ENCODE measurements at places on chromosomes 1 and 21. TPM values are rescaled to one million over a fixed set of nuclear protein-coding genes. Genes with fewer than 3 reads are reported as not detected.

OR2L13 gene
- not detected for total RNA-seq

DNA sequence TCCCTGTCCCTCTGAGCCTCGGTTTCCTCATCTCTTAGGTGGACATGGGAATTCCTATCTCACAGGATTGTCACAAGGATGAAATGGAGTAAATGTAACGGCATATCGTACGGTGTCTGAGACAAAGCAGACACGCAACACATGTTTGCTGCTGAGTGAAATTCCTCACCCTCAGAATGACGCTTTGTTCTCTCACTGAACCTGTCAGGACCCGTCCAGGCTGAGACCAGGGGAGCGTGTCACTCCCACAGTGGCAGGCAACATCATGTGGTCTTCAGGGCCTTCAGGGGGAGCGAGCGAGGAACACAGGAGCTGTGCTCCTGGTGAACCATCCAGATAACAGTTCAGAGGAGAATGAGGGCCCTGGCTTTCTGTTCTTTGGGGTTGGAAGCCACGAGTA lies 74.2 kb downstream of the TOMM20 start:
- DNase-seq, result no peak

DNA sequence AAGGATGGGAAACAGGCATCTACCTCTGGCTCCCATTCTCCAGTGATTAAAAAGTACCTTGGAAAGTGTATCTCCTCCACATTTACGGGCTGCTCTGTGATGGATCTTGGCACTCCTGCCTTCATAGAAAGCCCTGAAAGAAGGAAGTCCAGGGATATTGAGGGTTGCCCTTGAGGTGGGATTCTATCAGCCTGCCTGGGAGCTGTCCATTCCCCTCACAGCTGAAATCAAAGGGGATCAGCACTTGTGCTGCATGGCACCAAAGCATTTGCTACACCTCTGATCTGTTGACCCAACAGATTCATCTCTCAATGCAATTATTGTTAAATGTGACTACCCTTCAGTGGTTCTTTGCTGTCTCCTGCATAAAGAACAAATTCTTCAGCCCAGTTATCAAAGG lies 442.0 kb upstream of the RUNX1 start:
- peak; percentile 39 for DNase-seq

UBL4B gene
- total RNA-seq, result not detected

- DNase-seq, result no peak
These were observed 6.5 kb downstream of the ANKRD45 start for GRCh38 chr1:173663159-173663558.

DNA sequence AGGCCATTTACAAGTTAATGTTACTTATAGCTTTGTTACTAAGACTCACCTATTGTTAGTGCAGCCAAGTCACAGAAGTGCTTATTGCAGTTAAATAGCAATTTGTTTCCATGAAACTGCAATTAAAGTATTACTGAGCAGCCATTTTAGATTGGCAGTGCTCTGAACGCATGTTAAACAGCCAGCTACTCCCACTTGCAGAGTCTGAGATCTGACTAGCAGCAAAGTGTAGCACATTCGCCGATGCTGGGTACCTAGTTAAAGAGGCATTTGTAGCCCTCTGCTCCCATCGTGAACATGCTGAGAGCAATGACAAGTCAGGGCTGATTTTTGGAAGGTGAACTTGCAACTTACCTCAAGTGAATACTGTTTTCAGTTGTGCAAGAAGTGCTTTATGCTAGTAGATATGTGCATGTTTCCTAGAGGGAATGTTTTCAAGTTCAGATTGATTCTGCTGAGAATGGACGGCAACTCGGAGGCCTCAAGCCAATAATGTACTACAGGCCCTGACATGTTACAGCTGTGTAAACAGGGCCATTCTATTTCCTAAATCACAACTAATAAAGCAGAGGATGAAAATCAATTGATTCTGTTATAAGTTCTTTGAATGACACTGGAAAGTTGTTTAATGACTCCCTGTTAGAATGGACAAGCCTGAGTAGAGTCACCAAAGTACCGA lies 19.8 kb downstream of the LMO4 start:
- no peak for DNase-seq

PLA2G2C gene
- 0.42 TPM for total RNA-seq

TRIM58 gene
- 7.3 TPM for total RNA-seq

GRCh38 chr21:33168886-33169285 lies 60.9 kb upstream of the IFNAR2 start:
- DNase-seq, result no peak

GRCh38 chr1:234489698-234490077 lies 10.7 kb upstream of the TARBP1 start:
- DNase-seq, result no peak

KIAA1614 gene
- total RNA-seq, result 15.4 TPM

DNA sequence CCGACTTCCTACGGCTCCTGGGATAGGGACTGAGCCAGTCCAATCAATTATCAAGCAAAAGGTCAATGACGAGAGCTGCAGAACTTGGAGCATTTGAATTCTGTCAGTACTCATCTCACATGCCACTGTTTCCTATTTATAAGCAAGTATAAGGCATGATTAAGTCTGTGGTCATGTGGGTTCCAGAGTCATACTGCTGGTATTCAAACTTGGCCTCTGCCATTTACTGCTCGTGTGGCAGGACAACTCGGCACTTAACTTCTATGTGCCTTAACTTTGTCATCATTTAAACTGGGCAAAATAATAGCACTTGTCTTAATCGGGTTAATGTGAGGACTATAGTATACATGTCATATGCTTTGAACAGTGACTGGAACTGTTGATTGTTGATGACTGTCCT lies 44.9 kb upstream of the TNFSF18 start:
- no peak for DNase-seq

GRCh38 chr1:37513795-37514349 lies 694 bp downstream of the MEAF6 start:
- no peak for DNase-seq

SMIM1 gene
- 16.3 TPM for total RNA-seq

AVPR1B gene
- not detected for total RNA-seq

GRCh38 chr1:227415115-227415790 lies 97.0 kb upstream of the CDC42BPA start:
- DNase-seq, result no peak

HPCAL4 gene
- total RNA-seq, result 0.13 TPM

- no peak for DNase-seq
These were observed 11.9 kb downstream of the SLC1A7 start for GRCh38 chr1:53130598-53130877.

KRTAP10-9 gene
- not detected for total RNA-seq

DNA sequence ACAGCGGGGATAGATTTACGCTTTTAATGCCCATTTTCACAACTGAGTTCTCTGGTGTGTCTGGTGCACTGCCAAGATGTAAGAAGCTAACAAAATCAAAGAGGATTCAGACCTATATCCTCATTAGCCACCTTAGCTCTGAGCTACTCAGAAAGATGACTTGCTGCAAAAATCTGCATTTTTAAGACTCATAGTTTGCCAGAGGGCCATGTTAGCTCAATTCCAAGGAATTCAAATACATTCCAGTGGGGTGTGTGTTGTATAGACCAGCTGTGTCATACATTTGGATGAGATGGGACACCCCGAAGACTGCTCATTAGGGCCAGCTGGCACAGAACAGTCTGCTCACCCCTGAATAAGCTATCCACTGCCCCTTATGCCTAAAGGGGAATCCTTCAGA lies 8.9 kb downstream of the DENND2D start:
- no peak for DNase-seq

GRCh38 chr21:23740463-23740862 lies 1866.8 kb downstream of the MRPL39 start:
- no peak for DNase-seq

DNA sequence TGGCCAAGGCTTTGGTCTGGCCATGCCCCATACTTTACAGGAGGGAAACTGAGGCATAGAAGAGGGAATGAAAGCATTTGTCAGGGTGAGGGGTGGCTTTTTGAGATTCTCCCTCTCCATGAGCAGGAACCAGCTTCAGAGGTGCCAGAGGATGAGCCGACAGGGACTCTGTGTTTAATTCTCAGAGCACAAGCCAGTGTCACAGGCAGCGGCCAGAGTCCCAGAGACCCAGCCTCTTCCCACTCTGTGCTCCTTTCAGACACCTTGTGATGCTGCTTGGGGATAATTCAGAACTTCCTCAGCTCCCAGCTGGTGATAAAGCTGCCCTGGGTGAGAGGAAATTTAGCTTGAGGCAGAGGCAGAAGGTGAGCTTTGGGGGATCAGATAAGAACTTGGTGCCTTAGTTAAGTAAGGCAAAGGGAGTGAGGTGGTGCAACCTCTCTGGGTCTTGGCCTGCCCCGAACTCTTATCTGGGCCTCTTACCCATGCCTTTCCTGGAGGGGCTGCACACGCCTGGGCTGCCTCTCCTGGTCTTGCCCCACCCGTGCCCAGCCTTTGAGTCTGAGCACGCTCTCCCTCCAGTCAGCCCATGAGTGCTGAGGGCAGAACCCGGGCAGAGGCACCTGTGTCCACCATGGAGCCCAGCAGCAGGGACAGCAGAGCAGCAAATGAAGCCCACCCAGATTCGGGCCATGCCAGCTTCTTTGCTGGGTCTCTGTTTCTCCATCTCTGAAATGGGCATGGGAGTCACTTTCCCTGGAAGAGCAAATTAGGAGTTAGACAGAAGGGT lies 175.6 kb upstream of the C1orf174 start:
- DNase-seq, result no peak

DNA sequence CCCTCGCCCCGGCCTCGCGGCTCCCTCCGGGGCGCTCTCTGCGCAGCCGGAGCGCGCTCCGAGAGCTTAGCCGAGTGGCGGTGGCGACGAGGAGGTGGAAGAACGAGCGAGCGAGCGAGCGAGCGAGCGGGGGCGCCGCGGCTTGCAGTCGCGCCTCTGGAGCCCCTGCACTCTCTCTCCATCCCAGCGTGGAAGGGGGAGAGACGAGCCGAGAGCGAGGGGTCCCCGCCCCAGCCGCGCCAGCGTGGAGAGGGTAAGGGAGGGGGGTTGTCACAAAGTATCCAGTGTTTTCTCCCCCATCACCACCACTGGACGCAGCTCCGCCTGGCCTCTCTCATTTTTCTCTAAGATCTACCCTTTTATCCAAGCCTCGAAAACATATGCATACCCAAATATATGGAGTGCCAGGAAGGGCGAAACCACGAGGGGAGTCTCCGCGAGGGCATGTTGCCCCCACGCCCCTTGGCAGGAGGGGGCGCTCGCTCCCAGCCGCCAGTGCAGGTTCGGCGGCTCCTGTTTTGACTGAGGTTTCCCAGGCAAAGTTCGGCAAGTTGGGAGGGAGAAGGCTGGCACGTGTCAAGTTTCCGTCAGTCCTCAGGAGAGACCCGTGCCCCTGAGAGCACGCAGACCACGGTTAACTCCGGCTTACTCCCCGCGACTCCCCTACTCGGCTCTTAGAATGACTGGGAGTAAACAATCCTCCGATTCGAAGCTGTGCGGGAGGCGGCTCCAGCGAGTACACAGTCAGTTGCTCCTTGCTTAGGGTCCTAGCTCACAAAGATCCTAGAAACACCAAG lies 569 bp upstream of the DAB1 start:
- no peak for DNase-seq

IL19 gene
- total RNA-seq, result not detected

MYOM3 gene
- 0.26 TPM for total RNA-seq

- no peak for DNase-seq
These were observed 134.0 kb upstream of the BARHL2 start for GRCh38 chr1:90850898-90851710.

OR2L3 gene
- not detected for total RNA-seq

AIRE gene
- not detected for total RNA-seq

- no peak for DNase-seq
These were observed 9.2 kb downstream of the PDXK start for GRCh38 chr21:43728154-43728466.

FCGR3A gene
- total RNA-seq, result 8.6 TPM

- DNase-seq, result no peak
These were observed 159.2 kb downstream of the HFM1 start for GRCh38 chr1:91245435-91245834.

CAPN8 gene
- not detected for total RNA-seq

- no peak for DNase-seq
These were observed 129.7 kb downstream of the ATP1B1 start for GRCh38 chr1:169236143-169236542.

- DNase-seq, result no peak
These were observed 19.6 kb downstream of the CCDC17 start for GRCh38 chr1:45604239-45604638.

- no peak for DNase-seq
These were observed 458 bp downstream of the CRABP2 start for GRCh38 chr1:156704930-156705320.

- no peak for DNase-seq
These were observed 69.7 kb downstream of the CC2D1B start for GRCh38 chr1:52296345-52296744.

DNA sequence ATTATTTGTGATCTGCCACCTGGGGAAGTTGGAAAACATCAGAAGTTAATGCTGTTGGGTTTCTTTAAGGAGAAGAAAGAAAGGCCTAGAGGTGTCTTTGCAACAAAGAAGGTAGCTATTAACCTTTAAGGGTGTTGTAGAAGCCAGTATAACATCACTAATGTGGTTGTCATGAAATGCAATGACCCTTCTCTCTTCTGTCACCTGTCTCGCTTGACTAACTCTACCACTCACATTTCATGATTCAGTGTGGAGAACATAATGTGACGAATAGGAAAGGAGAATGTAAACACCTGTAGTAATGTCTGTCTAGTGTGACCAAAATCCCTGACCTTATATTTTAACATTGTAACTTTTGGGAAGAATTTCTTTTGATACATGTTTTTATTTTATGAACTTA lies 211.7 kb upstream of the UBE2U start:
- no peak for DNase-seq

DNA sequence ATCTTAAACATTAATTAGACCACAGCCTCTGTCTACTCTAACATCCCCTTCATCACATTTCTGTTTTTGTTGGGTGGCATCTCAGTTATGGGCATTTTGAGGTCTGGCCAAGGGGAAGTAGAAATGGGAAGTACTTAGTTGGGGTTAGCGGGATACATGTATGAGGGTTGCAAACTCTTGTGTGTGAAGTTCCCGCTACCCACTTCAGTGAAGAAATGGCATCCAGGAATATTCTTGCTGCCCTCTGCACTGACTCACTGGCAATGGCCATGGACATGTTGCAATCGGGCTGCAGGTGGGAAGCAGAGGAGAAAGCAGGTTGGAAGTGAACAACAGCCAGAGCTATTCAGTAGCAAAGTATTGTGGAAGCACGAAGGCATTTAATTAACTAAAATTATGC lies 7.4 kb downstream of the CD48 start:
- DNase-seq, result no peak

PGLYRP4 gene
- not detected for total RNA-seq

DNA sequence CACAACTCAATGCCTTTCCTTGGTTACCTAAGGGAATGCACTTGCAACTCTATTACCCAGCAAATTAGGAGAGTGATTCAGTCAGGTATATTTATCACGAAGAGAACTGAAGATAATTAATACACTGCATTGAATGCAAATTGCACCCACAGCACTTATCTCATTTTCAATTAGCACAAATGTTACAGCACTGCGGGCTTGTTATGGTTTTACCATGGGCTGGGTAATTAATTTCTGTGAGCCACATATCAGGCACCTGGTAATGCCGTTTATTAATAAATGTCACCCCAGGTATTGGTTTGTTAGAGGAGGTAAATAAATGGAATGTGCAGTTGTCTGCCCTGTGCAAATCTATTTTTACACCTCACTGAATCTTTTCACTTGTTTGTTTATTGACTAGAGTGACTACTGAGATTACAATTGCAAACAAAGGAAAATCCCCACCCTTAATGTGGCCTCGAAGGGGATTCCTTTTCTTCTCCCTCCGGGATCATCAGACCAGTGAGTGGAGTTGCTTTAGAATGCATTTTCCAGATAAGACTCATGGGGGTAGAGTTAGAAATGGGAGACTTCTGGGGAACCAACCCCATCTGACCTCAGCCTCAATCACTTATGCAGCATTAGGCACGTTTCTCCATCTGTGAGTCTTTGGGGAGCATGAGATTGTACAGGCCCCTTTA lies 269.3 kb downstream of the RPS6KC1 start:
- no peak for DNase-seq

- DNase-seq, result no peak
These were observed 186.4 kb downstream of the NR5A2 start for GRCh38 chr1:200213921-200214320.

LYPLA2 gene
- total RNA-seq, result 34.1 TPM

Measured in esophagus muscularis mucosa (tissue), 4 donors.